ENCODE measurements at places on chromosomes 6 and 20. TPM values are rescaled to one million over a fixed set of nuclear protein-coding genes. Genes with fewer than 3 reads are reported as not detected.
A peak's percentile ranks its signal among the peaks of the same experiment; 100 is the strongest.

CDH4 gene
- not detected for total RNA-seq

GRCh38 chr20:60144974-60145527, 186.8 kb downstream of the CDH26 start:
- no peak for DNase-seq
- no peaks in the 10 kb centered on the region for H3K27me3 ChIP-seq
- H3K27ac ChIP-seq: no peak overlapping the region

HEY2 gene
- 1.6 TPM for total RNA-seq

MAP1LC3A gene
- 69.8 TPM for total RNA-seq

MEI4 gene
- not detected for total RNA-seq

EPHA7 gene
- 94.1 TPM for total RNA-seq

NTSR1 gene
- 12.1 TPM for total RNA-seq

CBLN4 gene
- total RNA-seq: not detected

- peak overlapping the region; percentile 98 for H3K27ac ChIP-seq
- H3K4me3 ChIP-seq: peak overlapping the region; percentile 96
- no peaks in the 10 kb centered on the region for H3K27me3 ChIP-seq
- H3K36me3 ChIP-seq: no peaks in the 10 kb centered on the region
- H3K4me1 ChIP-seq: peaks cover 64% of the 10 kb centered on the region
- DNase-seq: peak; percentile 95
These were observed 409 bp upstream of the ATXN1 start for GRCh38 chr6:16761471-16762267.

DNA sequence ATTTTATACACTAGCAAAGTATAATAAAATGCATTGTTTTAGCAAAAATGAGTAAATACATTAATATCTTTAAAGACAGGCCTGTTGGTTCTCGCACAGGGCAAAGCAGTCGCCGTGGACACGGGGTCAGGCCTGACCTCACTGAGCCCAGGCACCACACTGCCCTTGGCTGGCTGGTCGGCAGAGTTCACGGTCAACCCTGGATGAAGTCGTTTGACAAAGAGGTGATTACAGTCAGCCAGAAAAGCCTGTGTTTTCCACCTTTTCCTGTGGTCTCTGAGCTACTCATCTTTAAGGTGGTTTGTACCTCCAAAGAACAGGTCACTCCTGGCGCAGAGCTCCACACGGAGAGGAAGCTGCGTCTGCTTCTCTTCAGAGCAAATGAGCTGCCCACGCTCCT, 191.5 kb downstream of the DLL1 start:
- no peaks in the 10 kb centered on the region for H3K4me1 ChIP-seq
- H3K4me3 ChIP-seq: no peak overlapping the region
- no peaks in the 10 kb centered on the region for H3K27me3 ChIP-seq

TMEM217 gene
- 5.3 TPM for total RNA-seq

IDH3B gene
- total RNA-seq: 131 TPM

DNA sequence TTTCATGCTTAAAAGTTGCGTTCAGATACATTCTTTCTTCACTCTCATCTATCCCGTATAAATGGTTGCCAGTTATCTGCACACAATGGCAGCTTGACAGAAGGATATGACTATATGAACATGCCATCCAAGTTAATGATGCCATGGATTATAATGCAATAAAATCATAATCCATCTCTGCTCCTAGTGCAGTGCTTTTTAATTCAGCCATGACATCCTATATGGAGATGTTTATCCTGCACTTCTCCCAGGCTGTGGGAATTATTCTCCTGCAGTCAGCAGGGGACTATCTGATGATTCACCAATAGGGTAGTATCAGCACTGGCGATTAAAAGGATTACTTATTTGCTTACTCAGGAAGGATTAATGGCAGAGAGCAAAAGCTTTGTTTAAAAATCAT, 273.8 kb downstream of the SAMD5 start:
- H3K4me3 ChIP-seq: no peak overlapping the region
- no peak for DNase-seq
- H3K27ac ChIP-seq: no peak overlapping the region
- no peaks in the 10 kb centered on the region for H3K27me3 ChIP-seq
- no peaks in the 10 kb centered on the region for H3K4me1 ChIP-seq

DNA sequence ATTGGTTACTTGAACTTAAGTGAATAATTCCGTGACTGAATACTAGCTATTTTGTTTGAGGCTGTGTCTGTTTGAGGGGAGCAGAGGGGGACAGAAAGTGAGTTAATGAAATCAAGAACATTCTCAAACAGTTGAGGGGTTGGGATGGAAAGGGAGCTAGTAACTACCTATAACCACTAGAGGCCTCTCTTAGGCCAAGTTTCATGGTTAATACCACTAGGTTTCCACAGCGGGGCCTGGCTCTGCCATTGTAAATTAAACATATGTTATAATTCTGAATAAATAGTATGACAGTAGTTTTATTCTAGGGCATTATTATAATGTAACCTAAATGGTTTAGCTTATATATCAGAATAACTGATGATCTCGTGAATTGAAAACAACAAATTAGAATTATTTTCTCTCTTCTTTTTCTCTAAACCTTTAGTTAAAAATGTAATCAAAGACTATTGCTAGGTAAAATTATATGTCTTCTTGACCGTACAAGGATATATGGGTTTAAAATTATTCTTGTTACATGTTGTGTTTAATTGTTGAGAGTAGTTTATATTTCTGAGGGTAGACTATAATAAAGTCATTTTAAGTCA, 108.1 kb downstream of the BCKDHB start:
- H3K4me3 ChIP-seq: no peak overlapping the region
- H3K36me3 ChIP-seq: no peaks in the 10 kb centered on the region
- no peaks in the 10 kb centered on the region for H3K27me3 ChIP-seq
- H3K4me1 ChIP-seq: peaks cover 36% of the 10 kb centered on the region
- H3K27ac ChIP-seq: no peak overlapping the region

BPIFB2 gene
- not detected for total RNA-seq

MUC22 gene
- total RNA-seq: not detected

DNA sequence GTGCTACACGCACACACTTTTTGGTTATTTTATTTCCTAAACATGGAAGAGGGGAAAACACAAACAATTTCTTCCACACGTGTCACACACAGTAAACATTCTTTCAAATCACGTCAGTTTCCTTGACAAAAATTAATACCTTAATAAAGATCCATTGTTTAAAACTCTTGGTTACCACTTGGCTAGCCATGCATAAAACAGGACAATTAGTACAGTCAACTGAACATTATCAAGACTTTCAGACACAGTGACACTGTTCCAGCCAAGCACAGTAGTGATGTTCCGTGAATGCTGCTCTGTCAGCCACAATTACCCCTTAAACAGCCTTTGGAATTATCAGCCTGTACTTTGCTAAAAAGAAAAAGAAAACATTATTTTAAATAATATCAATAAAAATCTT, 50.8 kb downstream of the GMDS start:
- no peak overlapping the region for H3K27ac ChIP-seq
- no peak for DNase-seq
- H3K4me1 ChIP-seq: no peaks in the 10 kb centered on the region
- H3K36me3 ChIP-seq: no peaks in the 10 kb centered on the region
- no peak overlapping the region for H3K4me3 ChIP-seq

GRCh38 chr6:87794922-87795885, 93.2 kb upstream of the AKIRIN2 start:
- no peak for DNase-seq
- H3K36me3 ChIP-seq: no peaks in the 10 kb centered on the region
- no peaks in the 10 kb centered on the region for H3K27me3 ChIP-seq
- H3K4me3 ChIP-seq: no peak overlapping the region

SRSF12 gene
- total RNA-seq: 1.2 TPM

DNA sequence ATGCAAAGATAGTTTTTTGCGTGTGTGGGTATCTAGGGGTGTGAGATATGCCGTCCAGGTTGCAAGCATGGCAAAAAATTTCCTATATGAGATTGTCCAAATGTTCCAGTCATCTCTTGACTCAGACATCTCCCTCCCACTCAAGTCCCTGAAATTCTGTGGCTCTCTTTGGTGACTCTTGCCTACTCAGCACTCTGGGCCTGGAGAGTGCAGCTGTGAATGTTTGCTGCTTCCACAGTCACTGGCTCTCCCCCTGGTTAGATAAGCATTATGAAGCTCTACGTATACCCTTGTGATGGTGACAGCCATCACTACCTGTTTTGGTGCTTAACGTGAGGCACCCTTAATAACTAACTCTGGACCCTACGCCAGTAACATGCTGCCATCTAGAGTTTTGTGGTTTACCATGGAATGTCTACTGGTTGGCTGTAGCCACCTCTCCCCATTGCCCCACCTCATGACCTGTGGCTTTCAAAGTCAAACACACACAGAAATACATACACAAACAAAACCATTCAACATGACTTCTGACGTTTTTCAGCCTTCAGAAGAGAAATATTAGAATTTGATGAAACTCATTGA, 621.9 kb upstream of the CITED2 start:
- no peak overlapping the region for H3K4me3 ChIP-seq
- no peaks in the 10 kb centered on the region for H3K36me3 ChIP-seq
- H3K4me1 ChIP-seq: peaks cover 1% of the 10 kb centered on the region
- DNase-seq: no peak
- H3K27me3 ChIP-seq: no peaks in the 10 kb centered on the region

- no peaks in the 10 kb centered on the region for H3K36me3 ChIP-seq
- H3K27ac ChIP-seq: no peak overlapping the region
- H3K4me3 ChIP-seq: no peak overlapping the region
- no peaks in the 10 kb centered on the region for H3K27me3 ChIP-seq
- no peaks in the 10 kb centered on the region for H3K4me1 ChIP-seq
- DNase-seq: no peak
These were observed 46.0 kb upstream of the TASP1 start for GRCh38 chr20:13684566-13685222.

- no peak overlapping the region for H3K27ac ChIP-seq
- H3K27me3 ChIP-seq: no peaks in the 10 kb centered on the region
- H3K4me1 ChIP-seq: no peaks in the 10 kb centered on the region
- no peaks in the 10 kb centered on the region for H3K36me3 ChIP-seq
- no peak overlapping the region for H3K4me3 ChIP-seq
These were observed 235.3 kb upstream of the ZFP64 start for GRCh38 chr20:52426856-52427255.

AURKA gene
- total RNA-seq: 1.2 TPM

DNA sequence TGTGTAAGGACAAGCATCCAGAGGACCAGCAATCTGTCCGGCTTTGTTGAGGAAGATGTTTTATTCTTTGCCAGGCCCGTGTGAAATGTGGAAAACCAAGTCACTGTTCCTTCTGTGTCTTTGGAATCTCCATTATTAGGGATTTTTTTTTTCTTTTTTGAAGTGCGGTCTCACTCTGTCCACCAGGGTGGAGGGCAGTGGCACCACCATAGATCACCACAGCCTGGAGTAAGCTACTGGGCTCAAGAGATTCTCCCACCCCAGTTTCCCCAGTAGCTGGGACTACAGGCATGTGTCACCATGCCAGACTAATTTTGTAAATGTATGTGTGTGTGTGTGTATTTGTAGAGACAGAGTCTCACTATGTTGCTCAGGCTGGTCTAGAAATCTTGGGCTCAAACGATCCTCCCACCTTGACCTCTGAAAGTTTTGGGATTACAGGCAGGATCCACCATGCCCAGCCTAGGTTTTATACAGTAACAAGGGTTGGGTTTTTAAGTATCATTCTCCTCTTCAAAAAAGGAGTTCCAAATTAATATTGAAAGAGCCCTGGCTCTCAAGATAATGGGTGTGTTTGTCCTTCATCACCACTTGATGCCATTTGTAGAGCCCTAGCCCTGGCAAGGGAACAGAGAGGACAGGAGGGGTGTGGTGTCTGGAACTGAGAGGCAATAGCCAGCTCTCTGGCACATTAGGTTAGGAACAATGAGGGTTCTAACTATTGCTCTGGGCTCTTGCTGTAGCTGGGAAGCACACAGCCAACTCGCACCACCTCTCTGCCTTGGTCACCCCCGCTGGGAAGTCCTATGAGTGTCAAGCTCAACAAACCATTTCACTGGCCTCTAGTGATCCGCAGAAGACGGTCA, 3.1 kb downstream of the LAMP5 start:
- H3K27ac ChIP-seq: no peak overlapping the region
- H3K4me3 ChIP-seq: no peak overlapping the region
- DNase-seq: no peak
- peaks cover 20% of the 10 kb centered on the region for H3K27me3 ChIP-seq

DNA sequence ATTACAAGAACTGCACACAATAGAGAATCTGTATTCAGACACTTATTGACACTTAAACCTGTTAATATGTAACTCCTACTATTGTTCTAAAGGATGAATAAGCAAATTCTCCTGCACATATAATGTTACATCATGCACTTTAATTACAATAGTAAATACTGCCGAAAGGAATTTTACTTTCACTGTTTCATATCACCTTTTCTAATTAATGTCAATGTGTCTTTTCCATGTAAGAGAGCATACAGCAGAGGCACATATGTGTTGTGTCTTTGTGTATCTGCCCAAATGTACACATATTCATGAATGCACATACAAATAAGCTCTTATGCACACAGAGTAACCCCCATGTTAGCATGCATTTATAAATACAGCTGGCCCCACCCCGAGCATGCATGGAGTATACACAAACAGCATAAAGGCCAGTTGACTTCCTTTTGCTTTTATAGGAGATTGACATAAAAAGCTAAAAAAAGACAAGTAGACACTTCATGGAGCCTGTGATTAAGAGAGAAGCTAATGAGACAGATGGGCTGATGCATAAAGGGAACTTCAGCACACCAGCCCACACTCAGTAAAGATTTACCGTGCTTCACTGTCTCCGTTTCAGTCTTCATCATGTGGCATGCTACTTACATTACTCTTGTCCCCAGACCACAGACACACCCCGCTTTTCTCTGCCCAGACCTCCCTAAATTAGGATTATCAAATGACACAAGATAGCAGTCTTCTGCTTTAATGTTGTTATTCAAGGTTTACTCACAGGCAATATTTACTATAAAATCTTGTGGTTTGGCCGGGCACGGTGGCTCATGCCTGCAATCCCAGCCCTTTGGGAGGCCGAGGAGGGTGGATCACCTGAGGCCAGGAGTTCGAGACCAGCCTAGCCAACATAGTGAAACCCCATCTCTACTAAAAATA, 184.6 kb downstream of the ATXN1 start:
- H3K4me3 ChIP-seq: no peak overlapping the region
- no peaks in the 10 kb centered on the region for H3K27me3 ChIP-seq

DNA sequence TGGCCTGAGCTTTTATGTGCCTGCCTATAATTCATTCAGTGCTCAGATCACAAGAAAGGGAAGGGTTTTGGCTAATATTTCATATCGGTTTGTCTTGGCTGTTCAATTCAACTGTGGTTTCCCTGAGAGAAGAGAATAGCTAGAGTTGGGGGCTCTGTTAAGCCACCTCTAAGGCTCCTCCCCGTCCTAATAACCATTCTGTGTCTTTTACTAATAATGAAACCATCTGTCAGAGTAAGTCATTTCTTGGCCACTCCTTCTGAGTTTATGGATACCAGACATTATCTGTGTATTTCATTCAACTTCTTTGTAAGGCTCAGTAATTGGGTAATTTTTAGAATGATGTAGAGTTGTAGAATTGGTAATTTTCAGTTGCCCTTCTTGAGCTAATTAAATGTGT, 5.2 kb downstream of the STX11 start:
- no peak for DNase-seq
- H3K4me3 ChIP-seq: no peak overlapping the region
- H3K27me3 ChIP-seq: no peaks in the 10 kb centered on the region
- no peaks in the 10 kb centered on the region for H3K36me3 ChIP-seq
- no peaks in the 10 kb centered on the region for H3K4me1 ChIP-seq

Measured in sigmoid colon (tissue), 7 donors.